ENCODE measurements at places on chromosomes 4 and X.

DNA sequence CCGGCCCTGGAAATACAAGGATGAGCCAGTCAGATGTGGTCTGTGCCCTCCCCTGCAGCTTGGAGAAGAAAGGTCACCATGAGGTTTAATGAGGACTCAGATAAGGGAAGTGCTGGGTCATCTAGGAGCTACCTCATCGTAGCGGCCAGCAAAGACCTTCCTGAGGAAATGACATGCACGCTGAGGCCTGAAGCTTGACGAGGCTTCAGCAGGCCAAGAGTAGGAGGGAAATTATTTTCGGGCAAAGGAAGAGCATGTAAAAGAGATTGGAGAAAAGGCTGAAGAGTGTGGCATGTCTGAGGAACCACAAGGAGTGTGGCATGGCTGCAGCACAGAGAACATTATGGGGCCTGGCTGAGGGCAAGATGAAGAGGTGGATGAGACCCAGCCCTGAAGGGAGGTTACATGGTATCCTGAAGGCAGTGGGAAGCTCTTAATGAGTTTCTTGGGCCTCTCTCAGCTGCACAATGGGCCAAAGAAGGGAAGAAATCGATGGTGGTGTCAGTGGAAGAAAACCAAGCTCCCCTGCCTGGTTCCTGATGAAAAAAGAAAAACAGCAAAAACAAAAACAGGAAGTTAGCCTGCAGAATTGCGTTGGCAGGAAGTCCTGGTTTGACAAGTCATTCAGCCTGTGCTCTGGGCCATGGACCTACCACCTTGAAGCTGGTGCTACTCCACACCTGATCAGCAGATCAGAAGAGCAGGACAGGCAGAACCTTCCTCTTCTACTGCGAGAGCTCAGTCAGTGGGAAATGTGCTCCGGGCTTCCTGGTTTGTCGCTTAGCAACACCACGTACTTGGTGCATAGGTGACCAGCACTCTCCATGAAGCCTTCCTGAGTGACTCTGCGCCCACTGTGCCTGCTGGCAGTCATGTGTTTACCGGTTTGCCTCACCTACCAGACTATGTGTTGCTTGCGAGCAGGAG is 134.5 kb upstream of the KLF3 start:
- DNase-seq, result no peak

GRCh38 chrX:71367396-71367795 is 1.2 kb downstream of the TAF1 start:
- DNase-seq, result no peak

GRCh38 chr4:14196131-14196530 is 568.6 kb upstream of the BOD1L1 start:
- DNase-seq, result no peak

DNA sequence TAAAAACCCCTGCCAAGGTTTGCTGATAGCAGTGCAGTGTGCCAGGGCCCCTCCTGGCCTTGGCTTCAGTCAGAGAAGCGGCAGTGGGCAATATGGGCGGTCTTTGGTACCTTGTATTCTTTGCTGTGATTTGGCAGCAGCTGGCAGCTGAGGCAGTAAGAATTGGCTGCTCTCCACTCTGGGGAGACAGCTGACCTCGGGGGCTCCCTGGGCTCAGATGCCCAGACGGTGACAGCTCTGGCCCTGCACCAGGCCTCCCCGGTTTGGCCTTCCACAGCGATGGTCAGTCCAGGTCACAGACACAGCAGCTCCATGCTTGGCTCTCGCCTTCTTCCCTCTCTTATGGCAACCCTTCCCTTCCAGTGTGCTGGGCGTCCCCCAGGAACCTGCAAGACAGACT is 330.9 kb downstream of the BCOR start:
- no peak for DNase-seq

- no peak for DNase-seq
These were observed 56.7 kb downstream of the PRPS1 start for GRCh38 chrX:107684956-107685385.

- no peak for DNase-seq
These were observed 413.8 kb downstream of the FAT4 start for GRCh38 chr4:125728568-125728967.

GRCh38 chr4:33512397-33512796 is 2731.9 kb downstream of the ARAP2 start:
- DNase-seq, result no peak

DNA sequence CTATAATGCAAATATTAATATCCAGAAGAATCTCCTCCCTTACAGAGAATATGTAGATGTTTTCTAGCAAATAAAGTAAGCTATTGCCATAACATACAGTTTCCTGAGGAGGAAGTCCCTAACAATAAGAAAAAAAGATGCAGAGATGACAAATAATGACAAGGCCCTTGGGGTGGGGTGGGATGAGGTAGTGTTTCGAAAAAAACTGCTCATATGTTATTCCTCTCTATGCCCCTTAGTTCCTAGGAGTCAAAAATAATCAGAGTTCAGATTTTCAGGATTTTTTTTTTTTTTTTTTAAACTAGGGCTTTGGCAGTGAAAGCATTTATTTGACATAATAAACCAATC is 99.0 kb downstream of the ZAR1 start:
- DNase-seq, result no peak

GRCh38 chr4:128653527-128654444 is 155.7 kb upstream of the JADE1 start:
- peak; percentile 16 for DNase-seq
